Bronchial epithelial cell (primary cell): ENCODE measurements at places on chromosomes 4 and X. TPM values are rescaled to one million over a fixed set of nuclear protein-coding genes. Genes with fewer than 3 reads are reported as not detected.

- DNase-seq: no peak
Observed at GRCh38 chr4:3119464-3119863, 45.0 kb downstream of the HTT start.

DNA sequence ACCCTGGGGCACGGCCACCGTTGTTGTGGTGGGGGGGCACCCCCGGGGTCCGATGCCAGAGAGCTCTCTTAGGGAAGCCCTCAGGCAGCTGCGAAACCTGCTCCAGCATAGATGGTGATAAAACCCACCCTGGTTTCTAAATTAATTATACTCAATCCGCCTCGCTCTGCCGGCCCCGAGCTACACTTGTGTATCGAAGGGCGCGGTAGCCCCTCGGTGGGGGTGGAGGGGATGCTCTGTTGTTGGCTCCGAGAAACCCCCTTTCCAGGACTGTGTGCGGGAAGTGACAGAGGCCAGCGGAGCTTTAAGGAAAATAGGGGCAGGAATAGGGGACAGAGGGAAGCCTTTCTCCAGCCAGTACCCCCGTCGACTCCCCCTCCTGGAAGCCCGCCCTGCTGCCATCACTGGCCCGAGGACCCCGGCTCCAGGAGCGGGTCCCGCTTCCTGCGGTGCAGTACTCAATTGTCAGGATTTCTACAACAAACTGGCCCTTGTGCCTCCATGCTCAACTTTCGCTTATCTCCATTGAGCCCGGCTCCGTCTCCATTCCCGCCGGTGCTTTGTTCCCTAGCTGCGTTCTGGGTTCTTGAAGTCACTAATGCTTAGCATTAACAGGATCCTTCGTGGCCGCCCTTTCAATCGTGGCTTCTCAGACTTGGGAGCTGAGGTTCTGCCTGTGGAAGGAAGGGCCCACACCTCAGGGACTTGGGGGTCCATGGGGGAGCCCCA, 408.2 kb downstream of the BCOR start:
- no peak for DNase-seq

GRCh38 chr4:13378973-13379759, 105.0 kb downstream of the RAB28 start:
- no peak for DNase-seq

The GABRQ gene
- total RNA-seq: under 0.01 and 0.13 TPM in 2 replicates
